ENCODE measurements at places on chromosomes 4 and X.

GRCh38 chr4:147860960-147861359 lies 129.1 kb downstream of the ARHGAP10 start:
- no peak for DNase-seq

DNA sequence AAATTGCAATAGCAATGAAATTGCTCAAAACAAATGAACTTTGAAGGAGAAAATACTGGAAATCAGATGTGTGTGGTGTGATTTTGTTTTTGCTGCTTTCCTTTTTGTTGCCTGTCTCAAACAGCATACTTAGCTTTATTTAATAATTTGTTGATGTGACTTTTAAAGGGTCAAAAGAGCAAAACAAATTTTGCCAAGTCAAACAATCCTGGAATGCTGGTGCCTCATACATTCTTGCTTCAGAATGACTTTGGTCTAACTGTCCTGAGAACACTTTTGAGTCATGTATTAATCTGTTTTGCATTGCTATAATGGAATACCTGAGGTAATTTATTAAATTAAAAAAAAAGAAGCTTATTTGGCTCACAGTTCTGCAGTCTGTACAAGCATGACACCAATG lies 3.4 kb downstream of the PF4V1 start:
- peak; percentile 45 for DNase-seq

- DNase-seq: no peak
These were observed 39.5 kb downstream of the RAP1GDS1 start for GRCh38 chr4:98300706-98301105.

GRCh38 chr4:3192827-3193226 lies 56.1 kb upstream of the MSANTD1 start:
- DNase-seq: no peak

GRCh38 chr4:142550965-142551364 lies 295.1 kb downstream of the INPP4B start:
- DNase-seq: peak; percentile 7

DNA sequence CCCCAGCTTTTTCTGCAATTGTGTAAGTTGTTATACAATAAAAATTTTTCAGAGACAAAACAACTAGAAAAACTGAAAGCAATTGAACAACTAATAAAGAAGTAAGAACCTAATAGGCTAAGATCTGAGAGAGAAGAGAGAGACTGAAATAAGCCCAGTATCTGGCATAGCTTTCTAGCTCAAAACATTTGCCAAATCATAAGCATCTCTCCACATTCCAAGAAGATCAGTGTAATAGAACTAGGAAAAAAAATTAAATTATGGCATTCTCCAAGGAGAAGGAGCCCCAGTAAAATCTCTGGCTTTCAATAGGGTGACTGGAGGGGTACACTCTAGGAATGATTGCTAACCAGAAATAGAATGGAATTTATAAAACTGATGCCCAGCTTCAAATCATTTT lies 19.0 kb upstream of the PPP3CA start:
- peak; percentile 34 for DNase-seq

- no peak for DNase-seq
These were observed 36.3 kb upstream of the GRPR start for GRCh38 chrX:16087076-16087475.

All from AG20443 (cell line).